ENCODE measurements at places on chromosomes 6 and 20.
A peak's percentile ranks its signal among the peaks of the same experiment; 100 is the strongest.

- peak; percentile 55 for ATAC-seq
Measured at GRCh38 chr20:53642196-53643030, 48.8 kb upstream of the ZNF217 start.

GRCh38 chr6:1593958-1594314, 15.8 kb upstream of the FOXC1 start:
- ATAC-seq: no peak

DNA sequence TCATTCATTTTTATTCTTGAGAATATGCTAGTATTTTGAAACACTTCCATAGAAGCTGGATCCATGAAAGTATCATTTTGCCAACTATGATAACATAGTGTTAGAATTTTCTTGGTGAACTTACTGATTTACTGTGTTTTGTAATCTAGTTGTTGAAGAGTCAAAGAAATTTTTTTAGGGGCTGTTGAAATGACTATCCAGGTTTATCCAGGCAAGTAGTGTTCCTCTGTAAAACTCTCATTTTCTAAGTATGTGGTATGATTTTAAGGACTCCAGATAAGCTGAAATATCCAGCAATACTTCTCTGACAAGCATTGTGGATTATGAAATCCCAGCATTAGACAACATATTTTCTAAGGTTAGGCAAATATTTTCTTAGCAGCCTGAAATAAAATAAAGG, 95.9 kb downstream of the GRIK2 start:
- ATAC-seq: no peak

GRCh38 chr6:136609873-136610706, 59.9 kb upstream of the MAP7 start:
- ATAC-seq: no peak

DNA sequence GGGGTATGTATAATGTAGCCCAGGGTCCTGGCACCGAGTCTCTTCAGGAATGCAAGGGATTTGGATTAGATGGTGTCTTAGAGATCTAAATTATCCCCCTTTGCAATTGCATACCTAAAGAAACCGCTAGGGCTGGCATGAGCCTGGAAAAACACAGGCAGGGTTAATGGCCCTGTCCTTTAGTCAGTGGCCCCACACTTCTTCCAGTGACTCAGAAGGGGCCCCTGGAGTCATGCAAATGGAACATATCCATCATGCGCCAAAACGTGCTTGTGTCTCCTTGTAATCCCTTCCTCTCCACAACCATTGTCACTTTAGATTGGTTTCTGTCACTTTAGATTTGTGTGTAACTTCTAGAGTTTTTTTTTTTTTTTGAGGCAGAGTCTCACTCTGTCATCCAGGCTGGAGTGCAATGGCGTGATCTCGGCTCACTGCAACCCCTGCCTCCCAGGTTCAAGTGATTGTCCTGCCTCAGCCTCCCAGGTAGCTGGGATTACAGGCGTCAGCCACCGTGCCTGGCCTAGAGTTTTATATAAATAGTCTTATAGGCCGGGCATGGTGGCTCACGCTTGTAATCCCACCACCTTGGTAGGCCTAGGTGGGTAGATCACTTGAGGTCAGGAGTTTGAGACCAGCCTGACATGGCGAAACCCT, 8.7 kb upstream of the MYBL2 start:
- ATAC-seq: peak; percentile 74

DNA sequence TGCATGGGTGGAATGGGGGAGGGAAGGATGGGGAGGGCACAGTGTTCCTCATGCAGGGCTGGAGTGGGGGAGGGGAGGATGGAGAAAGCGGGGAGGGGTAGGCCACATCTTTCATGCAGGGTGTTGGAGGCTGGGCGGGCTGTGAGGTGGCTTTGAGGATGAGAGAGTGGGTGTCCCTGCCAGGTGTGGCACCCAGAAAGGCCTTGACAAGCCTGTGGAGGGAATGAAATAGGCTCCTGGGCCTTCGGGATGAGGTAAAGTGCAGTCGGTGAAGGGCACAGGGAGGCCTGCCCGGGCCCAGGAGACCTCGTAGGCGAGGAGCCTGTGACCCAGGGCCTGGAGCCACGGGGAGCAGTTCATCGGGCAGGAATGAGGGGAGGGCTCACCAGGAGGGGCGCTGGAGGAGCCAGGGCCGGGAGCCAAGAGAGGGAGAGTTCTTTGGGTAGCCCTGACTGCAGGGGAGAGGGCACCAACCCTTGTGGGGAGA, 7.6 kb downstream of the CEBPB start:
- ATAC-seq: no peak

GRCh38 chr6:97864366-97864765, 581.4 kb upstream of the MMS22L start:
- no peak for ATAC-seq

- no peak for ATAC-seq
Measured at GRCh38 chr6:129597023-129597713, 112.8 kb downstream of the ARHGAP18 start.

DNA sequence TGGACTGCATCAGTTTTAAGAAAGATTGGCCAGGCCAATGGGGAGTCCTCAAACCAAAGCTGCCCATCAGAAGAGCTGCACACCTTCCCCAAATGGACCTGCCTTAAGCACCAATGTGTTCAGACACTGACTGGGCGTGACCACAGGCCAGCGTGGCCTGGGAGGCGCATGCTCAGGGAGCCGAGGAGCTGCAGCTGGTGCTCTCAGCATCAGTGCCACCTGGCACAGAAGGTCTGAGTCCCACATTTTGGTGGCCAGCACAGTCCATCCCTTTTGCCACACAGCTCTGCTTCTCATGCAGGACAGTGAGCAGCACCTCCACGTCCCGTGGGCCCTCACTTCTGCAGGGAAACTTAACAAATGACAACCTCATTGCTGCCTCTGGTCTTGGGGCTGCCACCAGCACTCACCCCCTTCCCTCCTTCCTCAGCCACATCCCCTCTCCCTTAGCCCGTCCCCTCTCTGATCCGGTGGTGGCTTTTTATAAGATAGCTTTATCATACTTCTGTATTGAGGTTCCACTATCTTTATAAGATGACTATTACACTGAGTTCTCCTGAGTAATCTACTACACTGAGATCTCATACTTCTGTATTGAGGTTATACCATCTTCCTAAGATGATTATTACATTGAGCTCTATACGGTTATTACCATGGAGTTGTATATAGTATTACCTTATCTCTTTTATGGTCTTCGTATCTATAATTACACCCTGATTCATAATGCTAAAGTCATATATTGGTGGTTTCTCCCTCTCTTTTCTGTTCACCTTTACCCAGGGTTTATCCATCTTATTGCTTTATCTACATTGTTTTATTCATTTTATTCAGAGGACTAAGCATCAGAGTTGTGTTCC, 109.1 kb downstream of the TOX2 start:
- no peak for ATAC-seq

GRCh38 chr6:127120023-127120786, 1.7 kb downstream of the RSPO3 start:
- no peak for ATAC-seq

DNA sequence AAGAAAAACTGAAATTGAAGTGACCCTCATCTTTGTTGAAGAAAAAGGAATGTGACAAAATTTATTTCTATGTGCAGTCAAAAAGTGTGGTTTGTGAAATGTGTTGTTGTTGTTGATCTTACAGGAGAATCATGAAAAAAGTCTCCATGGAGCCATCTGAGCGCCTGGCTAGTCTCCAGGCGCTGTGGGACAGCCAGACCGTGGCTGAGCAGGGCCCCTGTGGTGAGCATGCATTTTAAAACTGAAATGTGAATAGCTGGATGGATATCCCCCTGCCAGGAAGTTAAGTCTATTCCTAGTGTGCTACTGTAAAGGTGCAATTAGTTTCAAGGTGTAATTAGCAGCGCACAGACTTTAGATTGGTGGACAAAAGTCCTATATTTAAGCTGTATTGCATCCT, 170.6 kb downstream of the CARMIL1 start:
- ATAC-seq: no peak

- peak; percentile 38 for ATAC-seq
Measured at GRCh38 chr6:83592770-83593394, 80.5 kb downstream of the PRSS35 start.

GRCh38 chr6:26205625-26206574, 118.7 kb downstream of the HFE start:
- no peak for ATAC-seq

- ATAC-seq: no peak
Measured at GRCh38 chr20:23368316-23369071, 6.5 kb downstream of the GZF1 start.

- no peak for ATAC-seq
Measured at GRCh38 chr20:1369970-1370369, 22.9 kb downstream of the FKBP1A start.
